Muscle of arm (tissue), 14 donors: ENCODE measurements at places on chromosomes 1 and 21.

- DNase-seq, result no peak
Measured at GRCh38 chr1:160651433-160652064, 4.7 kb upstream of the SLAMF1 start.

- peak; percentile 45 for DNase-seq
Measured at GRCh38 chr21:42534421-42535378, 21.0 kb downstream of the SLC37A1 start.

DNA sequence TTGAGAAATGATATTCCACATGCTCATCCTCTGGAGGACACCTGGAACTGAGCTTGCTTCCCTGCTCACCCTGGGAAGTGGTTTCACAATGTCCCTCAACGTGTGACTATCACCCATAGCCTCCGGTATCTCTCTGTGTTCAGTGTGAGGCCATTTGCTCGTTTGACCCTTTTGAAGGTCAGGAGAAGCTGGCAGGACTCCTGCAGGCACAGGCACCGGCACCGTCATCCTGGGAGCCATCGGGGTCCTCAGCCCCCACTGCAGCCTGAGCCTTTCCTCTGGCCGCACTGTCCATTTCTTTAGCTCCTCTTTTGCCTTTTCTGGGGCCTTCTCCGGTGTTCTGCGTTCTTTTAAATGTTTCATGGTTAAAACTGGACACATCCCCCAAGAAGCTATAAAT is 159.6 kb upstream of the COL6A1 start:
- DNase-seq, result no peak

DNA sequence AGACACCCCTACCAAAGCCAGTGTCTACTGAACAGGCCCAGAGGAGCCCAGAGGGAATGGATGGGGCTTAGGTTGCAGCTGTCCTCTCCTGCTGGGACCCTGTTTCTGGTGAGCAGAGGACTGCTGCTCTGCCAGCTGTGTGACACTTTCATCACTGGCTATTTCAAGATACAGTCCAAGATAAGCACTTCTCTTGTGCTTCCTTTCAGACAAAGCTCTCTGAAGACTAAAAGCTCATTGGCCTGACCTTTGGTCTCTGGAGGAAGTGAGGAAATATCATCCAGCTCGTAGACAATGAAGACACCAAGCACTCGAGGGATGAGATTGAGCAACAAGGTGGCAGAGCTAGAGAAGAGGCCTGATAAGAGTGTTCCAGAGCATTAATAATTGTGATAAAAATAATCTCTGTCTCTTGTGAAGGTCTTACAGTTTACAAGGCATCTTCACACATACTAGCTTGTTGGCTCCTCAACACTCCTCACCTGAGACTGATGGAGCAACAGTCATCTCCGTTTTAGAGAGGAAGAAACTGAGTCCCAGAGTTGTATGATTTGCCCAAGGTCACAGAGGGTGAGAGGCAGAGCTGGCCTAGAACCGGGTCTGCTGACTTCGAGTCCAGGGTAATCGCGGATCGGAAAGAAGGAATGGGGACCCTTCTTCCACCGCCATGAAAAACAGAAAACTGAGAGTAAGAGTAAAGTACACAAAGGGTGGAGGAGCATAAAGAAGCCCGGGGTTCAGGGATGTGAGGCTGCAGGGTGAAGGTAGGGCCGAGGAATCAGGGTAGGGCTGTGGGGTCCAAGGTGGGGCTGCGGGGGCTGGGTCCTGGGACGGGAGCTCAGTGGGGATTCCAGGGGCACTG is 666 bp downstream of the PAFAH2 start:
- no peak for DNase-seq

GRCh38 chr1:222817529-222817928 is 2.7 kb downstream of the DISP1 start:
- no peak for DNase-seq

DNA sequence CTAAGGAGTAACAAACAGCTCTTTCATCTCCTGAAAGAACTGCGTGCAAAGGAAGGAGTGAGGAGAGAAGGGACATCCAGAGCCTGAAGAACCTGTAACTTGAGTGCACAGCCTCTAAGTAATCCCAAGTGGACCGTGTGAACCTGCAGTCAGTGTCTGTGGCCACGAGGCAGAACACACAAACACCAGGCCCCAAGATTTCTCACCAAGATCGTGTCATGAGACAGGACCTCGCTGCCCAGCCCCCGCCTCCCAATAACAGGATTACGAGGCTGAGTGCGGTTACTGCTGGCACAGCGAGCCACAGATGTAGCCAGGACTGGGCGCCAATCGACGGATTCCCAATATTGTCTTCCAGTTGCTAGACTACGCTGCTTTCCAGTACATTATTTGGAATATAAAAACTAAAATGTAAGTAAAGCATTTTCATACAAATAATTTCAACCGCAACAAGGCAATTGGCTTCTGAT is 101.3 kb upstream of the SLC25A33 start:
- DNase-seq, result peak; percentile 90

- DNase-seq, result peak; percentile 85
Measured at GRCh38 chr1:6984986-6985385, 199.7 kb downstream of the CAMTA1 start.

GRCh38 chr1:2820731-2821372 is 19.4 kb upstream of the TTC34 start:
- no peak for DNase-seq

GRCh38 chr1:161096530-161096929 is 1.6 kb upstream of the KLHDC9 start:
- DNase-seq, result peak; percentile 80

GRCh38 chr1:117210831-117211261 is at the start of gene VTCN1:
VTCN1 (minus strand) TSS chr1:117210927; CDS start chr1:117210855, 72 bp downstream.
- no peak for DNase-seq

- DNase-seq, result peak; percentile 20
Measured at GRCh38 chr1:50023292-50024159, at the start of gene AGBL4. AGBL4 (minus strand) TSS chr1:50023954.

- DNase-seq, result no peak
Measured at GRCh38 chr1:89518221-89518631, 6.4 kb upstream of the LRRC8B start.

GRCh38 chr1:109579491-109579890 is 31.1 kb downstream of the GNAI3 start:
- no peak for DNase-seq
